ENCODE measurements at places on chromosomes 2 and 18.

GRCh38 chr2:63544017-63544627 is 44.2 kb downstream of the WDPCP start:
- no peak for DNase-seq

DNA sequence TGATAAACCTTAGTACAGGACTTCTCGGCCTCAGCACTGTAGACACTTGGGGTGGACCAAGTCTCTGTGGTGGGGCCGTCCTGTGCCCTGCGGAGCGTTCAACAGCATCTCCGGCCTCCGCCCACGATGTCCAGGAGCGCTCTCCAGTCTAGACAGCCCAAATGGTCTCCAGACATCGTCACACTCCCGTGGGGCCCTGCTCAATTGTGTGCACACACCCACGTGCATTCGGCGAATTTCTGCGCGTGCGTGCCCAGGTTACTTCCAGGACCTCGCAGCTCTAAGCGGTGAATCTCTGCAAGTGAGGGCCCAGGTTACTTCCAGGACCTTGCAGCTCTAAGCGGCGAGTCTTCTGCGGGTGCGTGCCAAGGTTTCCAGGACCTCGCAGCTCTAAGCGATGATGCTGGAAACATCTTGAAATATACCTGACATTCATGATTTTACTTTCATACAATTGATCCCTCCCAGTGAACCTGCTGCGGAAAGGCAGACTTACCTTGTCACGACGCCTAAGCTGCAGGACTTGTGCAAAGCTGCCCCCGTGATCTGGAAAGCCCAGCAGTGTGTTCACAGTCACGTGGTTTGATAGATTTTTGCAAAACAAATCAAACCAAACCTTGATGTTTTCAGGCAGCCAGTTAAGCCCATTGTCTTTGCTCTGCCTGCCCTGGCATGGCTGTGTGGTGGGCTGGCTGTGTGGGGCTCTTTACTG is 16.1 kb upstream of the OTOS start:
- no peak for DNase-seq

- DNase-seq, result no peak
Measured at GRCh38 chr2:101809698-101810097, 112.2 kb downstream of the MAP4K4 start.

DNA sequence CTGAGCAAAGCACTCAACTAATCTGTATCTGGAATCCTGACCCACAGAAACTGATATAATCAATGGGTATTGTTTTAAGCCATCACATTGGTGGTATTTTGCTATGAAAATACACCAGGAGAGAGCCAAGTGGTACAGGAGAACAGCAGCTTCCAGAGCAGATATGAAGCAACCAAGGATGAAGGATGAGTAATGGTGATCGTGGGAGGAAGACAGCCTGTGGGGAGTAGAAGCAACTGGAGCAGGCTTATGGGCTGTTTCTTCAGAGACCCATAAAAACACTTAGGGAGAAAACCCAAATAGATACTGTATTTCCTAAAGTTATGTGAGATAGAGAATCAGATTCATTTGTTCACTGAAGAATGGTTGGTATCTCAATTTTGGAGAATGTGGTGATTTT is 330.8 kb downstream of the NUP35 start:
- no peak for DNase-seq

DNA sequence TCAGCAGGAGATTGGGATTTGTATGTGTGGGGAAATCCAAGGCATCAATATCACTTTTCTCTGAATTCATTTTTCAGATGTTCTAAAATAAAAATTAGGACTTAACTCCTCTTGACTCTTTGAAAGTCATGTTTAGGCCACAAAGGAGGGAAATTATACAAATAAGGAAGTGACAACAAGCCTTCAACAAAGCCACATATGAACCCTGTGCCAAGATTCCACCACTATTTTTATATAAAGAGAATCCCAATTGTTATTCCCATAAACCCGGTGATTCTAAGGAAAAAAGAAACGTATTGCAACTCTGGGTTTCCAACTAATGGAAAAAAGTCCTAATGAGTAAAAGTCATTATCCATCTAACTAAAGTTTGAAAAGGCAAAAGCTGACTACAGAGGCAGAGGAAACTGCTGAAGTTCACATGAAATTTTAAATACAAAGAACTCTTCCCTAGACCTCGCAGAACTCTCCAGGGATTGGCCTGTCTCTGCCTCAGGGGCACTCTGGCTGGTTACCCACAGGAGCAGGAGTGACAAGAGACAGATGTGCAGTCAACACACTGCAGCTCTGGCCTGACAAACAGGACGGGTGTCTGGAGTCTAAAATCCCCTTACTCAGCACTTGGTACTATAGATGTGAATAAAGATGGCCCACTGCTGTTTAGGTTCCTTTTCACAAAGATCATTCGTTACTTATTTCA is 11.5 kb downstream of the NPC1 start:
- DNase-seq, result no peak

- no peak for DNase-seq
Measured at GRCh38 chr2:149387411-149387810, 57.0 kb downstream of the LYPD6 start.

DNA sequence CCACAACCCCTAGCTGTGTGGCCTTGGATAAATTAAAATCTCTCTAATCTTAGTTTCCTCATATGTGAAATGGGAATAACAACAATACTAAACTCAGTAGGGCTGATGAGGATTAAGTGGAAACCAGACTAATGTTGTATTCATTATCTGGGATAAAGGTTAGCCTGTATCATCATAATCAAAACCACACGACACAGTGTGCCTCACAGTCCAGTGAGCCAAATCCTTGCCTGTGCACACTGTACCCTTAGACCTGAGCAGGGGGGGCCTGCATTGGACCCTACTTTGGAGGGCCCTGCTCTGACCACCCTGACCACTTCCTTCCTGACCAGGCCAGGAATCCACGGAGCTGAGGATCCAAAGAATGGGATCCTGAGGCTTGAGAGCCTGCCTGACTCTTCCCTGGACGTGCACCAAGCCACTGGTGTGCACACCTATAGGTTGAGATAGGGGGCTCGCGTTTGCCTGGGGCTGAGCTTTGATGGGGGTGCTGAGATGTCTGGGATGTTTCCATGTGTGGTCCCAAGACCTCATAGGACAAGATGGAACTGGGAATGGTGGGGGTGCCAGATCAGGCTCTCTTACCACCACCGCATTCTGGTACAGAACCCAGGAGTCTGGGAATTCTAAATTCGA is 69.7 kb downstream of the TGOLN2 start:
- DNase-seq, result no peak

GRCh38 chr18:78268226-78268988 is 711.2 kb upstream of the SALL3 start:
- DNase-seq, result no peak

GRCh38 chr2:47598476-47598875 is 184.5 kb upstream of the MSH6 start:
- no peak for DNase-seq

- DNase-seq, result no peak
Measured at GRCh38 chr2:17940091-17940630, 61.7 kb downstream of the KCNS3 start.

GRCh38 chr18:45163871-45164270 is 451.4 kb upstream of the SLC14A2 start:
- no peak for DNase-seq

DNA sequence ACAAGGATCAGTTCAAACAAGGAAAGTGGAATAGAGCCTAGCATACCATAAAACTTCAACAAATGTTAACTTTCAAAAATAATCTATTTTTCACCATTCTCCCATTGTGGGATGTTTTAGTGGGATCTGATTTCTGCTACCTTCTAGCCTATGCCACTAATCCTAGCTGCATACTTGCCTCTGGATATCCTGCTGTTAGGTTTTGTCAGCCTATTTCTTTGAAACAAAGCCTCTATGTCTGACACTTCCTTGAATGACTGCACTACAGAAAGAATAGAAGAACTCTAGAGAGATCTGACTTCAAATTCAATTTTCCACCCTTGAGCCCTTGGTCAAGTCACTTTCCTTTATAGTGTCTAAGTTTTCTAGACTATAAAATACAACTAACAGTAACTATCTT is 291.5 kb downstream of the PTH2R start:
- DNase-seq, result no peak

GRCh38 chr2:212359425-212360067 is 179.1 kb downstream of the ERBB4 start:
- no peak for DNase-seq

GRCh38 chr2:52473526-52473925 is 1294.1 kb upstream of the CHAC2 start:
- no peak for DNase-seq

DNA sequence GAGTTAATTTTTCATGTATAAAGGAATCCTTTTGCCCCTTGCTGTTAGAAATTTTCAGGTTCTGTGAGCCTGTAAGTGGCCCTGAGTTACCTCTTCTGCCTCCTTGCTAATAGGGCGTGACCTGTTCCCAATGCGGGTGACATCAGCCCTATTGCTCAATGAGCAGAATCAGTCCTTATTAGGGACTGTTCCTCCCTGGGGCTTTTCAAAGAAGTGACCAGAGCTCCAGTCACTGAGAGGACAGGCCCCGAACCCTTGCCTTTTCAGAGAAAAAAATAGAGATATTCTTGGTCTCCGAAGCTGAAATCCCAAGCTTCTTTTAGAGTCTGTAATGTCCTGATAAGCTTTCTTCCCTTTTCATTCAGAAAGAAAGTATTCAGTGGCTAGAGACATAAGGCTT is 8.2 kb upstream of the APOB start:
- no peak for DNase-seq

DNA sequence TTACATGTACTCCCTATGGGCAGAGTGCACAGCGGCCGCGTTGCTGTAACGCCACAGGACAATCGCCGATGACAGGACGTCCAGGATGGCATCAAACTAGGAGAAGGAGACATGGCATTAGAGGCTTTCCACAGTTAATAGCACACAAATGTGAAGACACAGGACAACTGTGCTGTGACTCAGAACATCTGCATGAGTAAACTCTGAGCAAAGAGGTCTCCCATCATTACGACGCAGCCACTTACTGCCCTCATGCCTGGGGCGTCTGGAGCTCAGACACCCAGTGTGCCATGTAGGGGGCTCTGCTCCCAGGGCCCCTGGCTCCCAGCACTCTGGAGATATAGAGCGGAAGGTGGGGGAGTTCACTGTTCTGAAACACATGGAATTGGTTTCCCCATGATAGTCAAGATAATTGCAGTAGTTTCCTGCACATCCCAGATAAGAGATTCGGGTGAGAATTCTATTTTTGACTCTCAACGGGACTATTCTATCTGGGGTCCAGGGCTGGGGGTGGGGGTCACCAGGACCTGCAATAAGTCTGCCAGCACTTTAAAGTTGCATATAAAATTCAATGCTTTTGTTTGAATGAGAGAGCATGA is 168.1 kb downstream of the TMEM163 start:
- DNase-seq, result no peak

DNA sequence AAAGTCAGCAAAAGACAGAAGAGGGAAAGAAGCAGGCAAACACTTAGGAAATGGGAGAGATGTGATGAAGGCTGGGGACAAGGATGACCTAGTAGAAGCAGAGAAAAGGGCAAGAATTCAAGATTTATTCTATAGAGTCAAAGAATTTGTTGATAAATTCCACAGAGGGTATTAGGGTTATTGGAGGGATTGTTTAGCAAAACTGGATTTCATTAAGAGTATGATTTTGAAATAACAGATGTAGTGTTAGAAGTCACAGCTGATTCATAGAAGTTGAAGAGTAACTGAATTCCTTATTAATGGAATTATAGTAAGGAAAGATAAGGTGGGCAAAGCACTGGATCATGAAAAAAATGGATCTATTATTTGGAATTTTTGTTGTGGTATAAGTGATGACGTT is 48.6 kb downstream of the CEP192 start:
- DNase-seq, result no peak

Measured in Right ventricle myocardium superior (tissue), 1 donor.